ENCODE measurements at places on chromosomes 5 and 9.

GRCh38 chr9:77290373-77290772 lies 113.0 kb downstream of the VPS13A start:
- no peak for DNase-seq

GRCh38 chr9:106830527-106831150 lies 32.3 kb upstream of the ZNF462 start:
- no peak for DNase-seq

DNA sequence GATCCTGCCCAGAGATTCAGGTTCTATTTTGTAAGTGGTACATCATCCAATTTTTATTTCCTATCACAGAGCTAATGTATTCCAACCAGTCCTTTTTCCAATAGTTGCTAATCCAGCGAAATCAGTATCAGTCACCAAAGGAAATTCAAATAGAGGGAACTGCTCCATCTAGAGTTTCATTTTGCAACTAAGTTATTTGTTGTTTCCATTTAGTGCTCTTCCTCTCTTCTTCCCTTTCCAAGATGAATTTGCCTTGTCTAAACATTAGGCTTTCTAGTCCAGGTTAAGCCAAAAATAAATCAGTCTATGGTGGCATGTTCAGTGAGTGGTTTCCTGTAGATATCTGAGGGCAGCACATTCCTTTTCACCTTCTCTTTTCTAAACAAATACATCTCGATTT lies 79.8 kb upstream of the SPATA31D4 start:
- DNase-seq = no peak

DNA sequence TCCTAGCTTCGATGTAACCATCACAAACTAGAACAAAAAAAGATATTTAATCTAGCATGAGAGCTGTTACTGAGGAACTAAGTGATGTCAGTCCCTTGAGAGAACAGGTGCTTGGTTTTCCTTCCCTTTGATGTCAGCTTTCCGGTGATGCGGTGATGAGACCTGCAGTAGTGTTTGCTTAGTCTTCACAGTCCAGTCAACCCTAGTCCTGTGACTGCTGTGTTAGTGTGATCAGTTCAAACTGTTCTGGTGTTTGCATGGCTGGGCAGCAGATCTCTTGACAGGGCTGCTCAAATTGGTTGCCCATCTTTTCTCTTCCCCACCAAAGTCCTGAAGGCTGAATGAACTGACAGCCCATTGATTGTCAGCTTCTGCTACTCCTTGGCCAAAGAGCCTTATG lies 608.6 kb upstream of the DAB2 start:
- DNase-seq = no peak

- no peak for DNase-seq
Measured at GRCh38 chr5:146345578-146346366, 7.1 kb downstream of the POU4F3 start.

GRCh38 chr5:41510176-41510831 lies at the start of gene PLCXD3:
Gene PLCXD3, minus strand, starts transcription at chr5:41510601. Its CDS starts 75 bp downstream, at chr5:41510526.
- peak; percentile 59 for DNase-seq

DNA sequence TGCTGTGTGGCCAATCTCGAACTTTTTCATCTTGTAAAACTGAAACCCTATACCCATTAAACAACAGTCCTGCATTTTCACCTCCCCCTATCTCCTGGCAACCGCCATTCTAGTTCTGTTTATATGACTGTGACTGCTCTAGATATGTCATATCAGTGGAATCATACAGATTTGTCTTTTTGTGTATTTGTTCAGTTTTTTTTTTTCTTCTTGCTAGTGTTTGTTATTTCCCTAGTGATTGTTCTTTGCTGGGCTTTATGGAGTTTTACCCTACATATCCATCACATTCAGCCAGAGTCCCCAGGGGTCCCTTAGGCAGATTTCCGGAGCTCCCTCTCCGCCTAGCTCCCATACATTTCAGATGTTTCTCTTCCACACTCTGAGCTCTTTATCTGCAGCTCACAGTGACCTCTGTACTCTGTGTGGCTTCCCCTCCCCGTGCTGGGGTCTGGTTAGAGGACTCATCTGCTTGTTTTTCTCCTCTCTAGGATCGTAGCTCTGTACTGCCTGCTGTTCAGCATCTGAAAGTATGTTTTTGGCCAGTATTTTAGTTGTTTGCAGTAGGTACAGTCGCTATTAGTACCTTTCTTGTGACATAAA lies 25.1 kb upstream of the CARTPT start:
- DNase-seq = no peak

DNA sequence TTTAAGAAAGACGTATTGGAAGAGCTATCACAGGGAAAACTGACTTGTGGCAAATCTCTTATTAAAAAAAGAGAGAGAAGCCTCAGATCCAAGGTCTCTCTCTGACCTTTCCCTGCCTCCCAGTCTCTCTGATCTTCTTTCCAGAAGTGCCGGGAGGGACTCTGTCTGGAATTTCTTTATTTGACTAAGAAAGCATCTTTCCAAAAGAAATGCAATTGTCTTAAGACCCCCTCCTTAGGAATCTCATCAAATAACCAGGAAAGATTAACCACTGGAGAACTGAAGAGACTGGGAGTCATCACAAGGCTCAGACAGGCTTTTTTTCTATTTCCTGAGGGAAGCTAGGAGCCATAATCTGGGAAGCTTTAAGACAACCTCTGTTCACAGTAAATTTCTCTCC lies 4.6 kb downstream of the C1QTNF3 start:
- no peak for DNase-seq

DNA sequence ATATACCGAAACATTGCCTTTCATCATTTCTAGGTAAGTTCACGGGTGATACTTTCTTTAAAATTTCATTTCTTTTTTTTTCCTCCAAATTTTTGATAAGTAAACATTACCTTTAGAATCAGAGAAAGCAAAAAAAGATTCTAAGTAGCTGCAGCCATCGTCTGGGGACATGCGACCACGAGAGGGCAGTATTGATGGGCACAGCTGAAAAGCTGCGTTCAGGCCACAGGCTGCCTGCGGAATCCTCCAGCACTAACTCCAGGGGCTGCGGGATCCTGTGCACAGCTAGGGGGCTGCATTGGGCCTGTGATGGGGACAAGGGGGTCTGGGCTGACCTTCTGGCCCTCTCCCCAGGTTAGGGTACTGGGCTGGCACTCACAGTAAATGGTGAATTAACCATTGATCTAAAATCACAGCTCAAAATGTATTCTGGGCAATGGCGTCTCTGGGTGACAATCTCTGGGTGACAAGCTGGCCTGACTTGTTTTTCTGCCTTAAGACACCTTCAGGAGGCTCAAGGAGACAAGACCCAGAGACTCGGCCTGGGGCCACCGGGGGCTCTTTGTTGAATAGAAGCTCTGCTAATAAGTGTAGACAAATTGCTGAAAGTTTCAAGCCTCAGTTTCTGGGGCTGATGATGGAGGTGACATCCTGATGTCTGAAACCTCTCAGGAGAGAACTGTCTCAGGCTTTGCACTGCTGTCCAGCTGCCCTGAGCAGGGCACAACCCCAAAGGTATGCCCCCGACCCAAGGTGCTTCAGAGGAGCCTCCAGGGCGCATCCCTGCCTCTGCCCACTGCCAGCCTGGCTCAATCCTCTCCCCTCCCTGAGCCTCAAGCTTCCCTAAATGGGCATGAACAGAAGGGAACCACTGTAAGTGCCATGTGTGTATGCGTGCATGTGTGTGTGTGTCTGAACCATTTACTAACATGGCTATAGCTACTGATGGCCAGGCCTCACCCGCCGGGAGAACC lies 44.3 kb upstream of the SARDH start:
- peak; percentile 86 for DNase-seq

DNA sequence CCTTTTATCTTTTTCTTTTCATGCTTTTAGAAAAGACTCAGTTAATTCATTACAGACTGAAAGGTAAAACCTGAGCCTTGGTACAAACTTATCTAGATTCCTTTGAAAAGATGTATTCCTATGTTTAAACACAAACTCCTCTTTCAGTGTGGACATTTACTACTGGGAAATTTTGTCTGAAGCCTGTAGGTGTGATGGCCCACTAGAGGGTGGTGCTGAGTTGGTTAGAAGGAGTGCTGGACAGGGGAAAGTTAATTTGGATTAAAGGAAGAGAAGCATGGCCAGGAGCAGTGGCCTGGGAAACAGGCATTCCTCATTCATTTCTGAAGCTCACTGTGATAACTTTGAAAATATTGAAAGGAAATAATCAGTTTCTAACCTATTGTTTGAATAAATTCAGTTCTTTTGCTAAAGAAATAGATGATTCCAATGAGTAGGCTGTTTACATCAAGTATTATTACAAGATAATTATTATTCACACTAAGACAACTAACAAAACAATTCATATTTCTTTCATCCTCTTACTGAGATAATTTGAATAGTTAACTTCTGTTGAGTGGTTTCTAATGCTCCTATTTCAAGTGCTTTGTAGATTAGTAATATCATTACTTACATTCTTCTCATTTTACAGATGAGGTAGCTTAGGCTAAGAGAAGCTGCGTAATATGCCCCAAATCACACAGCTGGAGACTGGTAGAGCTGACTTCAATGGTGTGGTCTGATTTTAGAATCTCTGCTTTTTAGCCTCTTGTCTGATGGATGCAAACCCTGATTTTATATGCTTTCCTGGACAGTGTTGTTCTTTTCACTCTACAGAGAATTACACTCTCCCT lies 150.9 kb downstream of the ADGRV1 start:
- DNase-seq = peak; percentile 61

DNA sequence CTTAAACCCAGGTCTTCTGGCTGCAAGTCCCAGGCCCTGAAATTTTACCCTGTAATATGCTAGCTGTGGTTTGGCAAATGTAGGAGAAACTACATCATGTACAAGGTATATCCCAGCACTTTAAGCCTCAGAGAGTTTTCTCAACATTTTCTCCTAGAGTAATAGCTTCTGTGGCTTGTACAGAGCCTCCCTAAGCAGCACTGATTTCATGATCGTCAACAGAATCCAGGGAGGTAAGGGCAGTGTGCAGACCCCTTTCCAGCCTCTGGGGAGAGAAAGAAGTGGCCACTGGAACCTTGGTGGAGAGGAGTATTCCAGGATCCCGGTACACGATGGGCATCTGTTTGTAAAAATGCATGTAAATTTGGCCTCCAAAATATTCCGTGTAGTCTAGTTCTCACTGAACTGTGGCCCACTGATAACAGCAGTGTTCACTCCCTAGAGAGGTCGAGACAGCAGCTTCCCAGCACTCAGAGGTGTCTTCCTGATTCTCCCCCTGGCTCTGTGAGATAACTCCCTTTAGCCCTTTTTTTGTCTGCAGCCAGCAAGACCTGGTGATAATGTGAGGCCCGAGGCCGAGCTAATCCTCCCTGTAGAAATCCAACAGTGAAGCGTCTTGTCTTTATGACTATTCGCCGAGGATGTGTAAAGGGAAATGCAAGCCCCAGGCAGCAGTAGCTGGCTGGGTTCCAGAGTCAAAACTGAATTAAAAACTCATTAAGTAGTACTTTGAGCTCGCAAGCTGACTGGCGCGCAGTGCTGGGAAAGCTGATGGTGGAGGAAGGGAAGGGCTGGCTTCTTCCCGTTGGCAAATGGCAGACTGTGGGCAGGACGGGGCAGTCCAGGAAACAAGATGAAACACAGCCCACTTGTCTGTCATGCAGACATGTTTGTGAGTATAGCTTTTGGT lies 59.0 kb downstream of the MAP1B start:
- DNase-seq = peak; percentile 74

DNA sequence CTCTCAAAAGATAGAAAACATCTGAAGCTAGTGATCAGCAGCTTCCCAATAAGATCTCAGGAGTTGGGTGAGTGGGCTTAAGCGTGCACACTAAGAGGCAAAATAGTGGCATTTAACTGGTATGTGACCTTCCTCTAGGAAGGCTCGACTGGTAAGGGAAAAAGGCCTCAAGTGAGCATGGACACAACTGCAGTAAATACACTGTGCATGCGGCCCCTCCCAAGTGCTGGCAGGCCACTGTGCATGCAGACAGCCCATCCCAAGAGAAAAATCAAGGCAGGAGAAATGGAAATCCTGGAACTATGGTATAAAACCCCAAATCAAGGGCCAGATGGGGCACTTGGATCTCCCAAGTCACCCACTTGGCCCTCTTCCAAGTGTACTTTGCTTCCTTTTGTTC lies 112.7 kb downstream of the SMC2 start:
- no peak for DNase-seq

- no peak for DNase-seq
Measured at GRCh38 chr9:76560481-76560922, 101.5 kb downstream of the GCNT1 start.

DNA sequence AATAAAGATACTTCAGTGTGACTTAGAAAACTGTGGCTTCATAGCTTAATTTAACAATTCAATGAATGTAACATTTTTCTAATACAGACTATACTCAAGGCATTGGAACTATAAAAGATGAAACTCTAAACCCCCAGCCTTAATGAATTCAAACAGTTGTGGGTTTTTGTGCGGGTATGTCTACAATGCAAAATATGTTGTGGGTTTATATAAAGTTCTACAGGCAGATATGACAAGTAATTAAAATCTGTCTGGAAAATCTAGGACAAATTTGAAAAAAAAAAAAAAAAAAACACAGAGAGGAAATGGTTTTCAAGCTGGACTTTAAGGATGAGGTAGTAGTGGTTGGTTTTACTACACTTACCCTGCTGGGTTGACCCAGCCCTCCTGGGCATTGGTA lies 467.5 kb upstream of the TLE4 start:
- no peak for DNase-seq

- DNase-seq = no peak
Measured at GRCh38 chr5:153490118-153491037, at the start of gene GRIA1. Gene GRIA1, plus strand, starts transcription at chr5:153490670.

DNA sequence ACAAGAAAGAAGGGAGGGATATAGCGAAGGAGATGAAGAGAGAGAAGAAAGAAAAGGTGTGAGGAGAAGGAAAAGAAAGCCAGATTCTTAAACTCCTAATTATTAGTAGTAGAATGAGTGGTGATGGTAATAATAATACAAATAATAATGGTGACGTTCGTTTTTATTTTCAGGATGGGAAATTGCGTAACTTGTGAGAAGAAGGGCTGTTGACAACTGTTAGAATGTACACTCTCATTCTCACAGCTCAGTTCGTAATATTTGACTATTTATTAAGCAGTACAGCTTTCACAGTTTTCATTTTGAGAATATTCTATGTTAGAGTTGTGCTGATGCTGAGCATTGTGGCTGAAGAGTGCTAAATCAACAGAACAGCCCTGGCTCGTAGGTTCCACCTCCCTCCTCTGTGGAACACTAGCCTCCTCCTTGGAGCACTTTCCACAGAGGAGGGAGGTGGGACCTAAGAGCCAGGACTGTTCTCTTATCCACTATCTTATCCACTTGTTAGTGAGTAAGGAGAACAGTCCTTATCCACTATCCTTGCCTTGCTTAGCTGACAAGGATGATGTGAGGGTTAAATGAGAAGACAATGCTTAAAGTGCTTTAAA lies 258.3 kb upstream of the VLDLR start:
- DNase-seq = no peak

GRCh38 chr5:103232393-103232999 lies 26.1 kb upstream of the MACIR start:
- DNase-seq = no peak

DNA sequence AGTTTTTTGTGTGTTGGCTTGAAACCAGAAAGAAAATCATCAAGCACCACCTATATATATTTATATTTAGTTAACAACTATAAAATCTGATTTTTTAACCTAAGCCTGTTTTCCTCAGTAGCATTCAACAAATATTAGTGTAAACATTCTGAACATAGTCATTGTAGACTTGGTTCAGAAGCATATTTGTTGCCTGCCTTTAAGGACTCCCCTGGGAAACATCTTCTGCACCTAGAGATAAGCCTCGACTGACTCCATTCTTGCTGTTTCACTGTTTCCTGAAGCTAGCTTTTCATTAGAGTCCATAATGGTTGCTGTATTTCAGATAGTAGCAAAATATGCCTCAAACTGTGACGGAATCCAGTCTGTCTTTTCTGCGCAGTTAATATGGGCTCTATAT lies 123.5 kb downstream of the TRIO start:
- no peak for DNase-seq
